ENCODE measurements at places on chromosomes 12 and 14.

DNA sequence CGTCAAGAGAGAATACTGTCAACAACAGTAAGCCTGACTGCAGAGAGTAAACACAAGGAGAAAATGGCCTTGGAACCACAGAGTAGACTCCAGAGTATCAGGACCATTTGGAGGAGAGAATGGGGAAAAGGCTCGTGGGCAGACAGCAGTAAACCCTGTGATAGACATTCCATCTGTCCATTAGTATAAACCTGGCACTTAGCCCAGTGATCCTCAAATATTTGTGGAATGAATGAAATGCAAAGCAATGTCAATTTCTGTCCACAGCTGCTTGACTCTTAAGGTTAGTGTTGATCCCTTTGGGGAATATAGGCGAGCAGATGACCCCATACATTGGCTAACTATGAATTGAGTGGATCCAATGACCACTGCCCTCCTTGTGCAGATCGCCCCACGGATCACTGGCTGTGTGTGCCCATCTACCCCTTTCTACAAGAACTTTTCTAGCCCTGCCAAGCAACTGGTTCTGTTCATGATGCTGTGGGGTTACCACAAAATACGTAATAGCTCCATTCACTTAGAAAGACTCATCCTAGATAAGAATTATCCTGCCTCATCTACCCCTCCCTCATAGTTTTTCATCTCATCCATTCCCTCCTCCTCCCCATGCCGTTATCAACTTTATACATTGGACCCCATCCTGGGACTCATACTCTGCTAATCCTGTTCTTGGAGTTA lies 846.8 kb downstream of the NRXN3 start:
- DNase-seq = no peak

GRCh38 chr14:105622329-105622955 lies 96.1 kb downstream of the TMEM121 start:
- DNase-seq = no peak

GRCh38 chr12:104219361-104219892 lies 3.8 kb downstream of the TXNRD1 start:
- no peak for DNase-seq

DNA sequence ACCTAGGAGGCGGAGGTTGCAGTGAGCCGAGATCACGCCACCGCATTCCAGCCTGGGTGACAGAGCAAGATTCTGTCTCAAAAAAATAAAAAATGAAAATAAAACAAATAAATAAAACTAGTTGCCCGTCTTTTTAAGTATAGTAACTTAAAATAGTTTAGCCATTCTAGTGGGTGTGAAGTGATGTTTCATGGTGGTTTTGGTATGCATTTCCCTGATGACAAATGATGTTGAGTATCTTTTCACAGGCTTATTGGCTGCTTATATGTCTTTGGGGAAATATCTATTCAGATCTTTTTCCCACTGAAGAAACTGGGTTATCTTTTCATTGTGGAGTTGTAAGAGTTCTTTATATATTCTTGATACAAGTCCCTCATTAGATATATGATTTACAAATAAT lies 102.4 kb upstream of the METAP2 start:
- no peak for DNase-seq

- DNase-seq = no peak
Observed at GRCh38 chr14:101561145-101561896, at the start of gene DIO3. Gene DIO3 (plus strand): TSS chr14:101561495.

GRCh38 chr14:100736269-100737180 lies 9.8 kb downstream of the DLK1 start:
- DNase-seq = no peak

- DNase-seq = no peak
Observed at GRCh38 chr14:62084020-62084419, 321.8 kb downstream of the SNAPC1 start.

DNA sequence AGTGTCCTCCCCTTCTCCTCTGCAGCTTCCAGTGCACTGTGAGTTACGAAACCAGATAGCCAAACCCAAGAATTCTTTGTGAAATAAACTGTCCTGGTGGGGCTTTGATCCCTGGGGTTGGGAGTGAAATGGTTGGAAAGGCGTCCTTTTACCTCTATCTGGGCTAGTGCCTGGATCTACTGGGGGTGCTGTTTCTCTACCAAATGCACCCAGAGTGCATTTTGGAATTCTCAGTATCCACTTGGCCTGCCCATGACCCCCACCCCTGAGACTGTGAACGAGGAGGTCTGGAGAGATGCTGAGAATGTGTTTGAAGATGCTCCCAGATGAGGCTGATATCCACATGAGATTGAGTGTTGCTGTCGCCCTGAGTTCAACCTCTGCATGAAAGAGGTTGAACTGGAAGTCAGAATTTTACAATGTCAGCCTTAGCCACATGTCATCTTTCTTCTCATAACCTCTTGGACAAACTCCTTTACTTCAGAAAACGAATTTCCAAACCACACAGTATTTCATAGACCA lies 87.1 kb upstream of the CLMN start:
- no peak for DNase-seq

DNA sequence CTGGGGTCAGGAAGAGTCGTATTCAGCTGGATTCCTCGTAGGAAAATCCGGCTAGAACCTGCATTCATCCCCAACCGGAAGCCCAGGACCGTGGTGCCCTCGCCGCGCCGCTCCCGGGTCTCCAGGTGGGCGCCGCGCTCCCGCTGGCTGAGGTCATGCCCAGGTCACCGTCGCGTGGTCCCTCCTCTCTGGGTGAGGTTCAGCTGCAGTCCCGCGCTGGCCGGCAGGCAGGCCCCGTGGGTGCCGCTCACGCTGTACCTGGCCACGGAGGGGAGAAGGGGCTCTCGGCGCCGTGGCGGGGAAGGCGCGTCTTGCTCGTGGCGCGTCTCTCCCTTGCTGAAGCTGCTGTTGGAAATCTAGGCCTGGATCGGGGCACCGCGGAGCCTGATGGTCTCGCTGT lies 44.5 kb downstream of the LRTM2 start:
- DNase-seq = no peak

GRCh38 chr14:101449114-101449513 lies 112.2 kb upstream of the DIO3 start:
- DNase-seq = no peak

- DNase-seq = no peak
Observed at GRCh38 chr12:58463051-58463450, 457.3 kb downstream of the LRIG3 start.

- DNase-seq = no peak
Observed at GRCh38 chr12:47165934-47166333, 86.2 kb upstream of the AMIGO2 start.

DNA sequence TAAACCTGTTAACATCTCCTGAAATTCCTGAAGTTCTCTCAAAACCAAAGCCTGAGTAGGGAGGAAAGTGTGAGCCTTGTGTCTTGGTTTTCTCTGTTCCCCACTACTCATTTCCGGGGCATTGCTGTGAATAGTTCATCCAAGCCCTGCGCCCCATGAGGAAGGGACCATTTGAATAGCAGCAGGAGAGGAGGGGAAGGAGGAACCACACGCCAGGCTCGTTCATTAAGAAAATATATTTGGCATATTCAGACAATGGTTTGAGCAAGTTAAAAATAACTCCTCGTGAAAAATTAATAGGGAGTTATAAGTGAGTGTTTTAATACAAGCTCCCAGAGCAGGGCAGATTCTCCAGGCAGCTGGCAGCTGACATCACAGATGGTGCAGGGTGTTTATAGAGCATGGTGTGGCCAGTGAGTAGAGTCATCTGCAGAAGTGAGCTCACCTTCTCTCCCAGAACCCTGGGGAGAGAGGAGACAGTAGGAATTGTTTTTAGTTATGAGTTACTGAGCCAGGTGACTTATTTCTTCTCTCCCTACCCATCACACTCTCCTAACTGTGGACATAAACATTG lies 29.5 kb upstream of the CISTR start:
- DNase-seq = no peak

All from GM12865 (cell line).